Thymus (tissue), 14 donors: ENCODE measurements at places on chromosomes 3 and 15. TPM values are rescaled to one million over a fixed set of nuclear protein-coding genes. Genes with fewer than 3 reads are reported as not detected.

GRCh38 chr3:188906236-188906635 is 265.5 kb upstream of the TPRG1 start:
- no peak for DNase-seq

- DNase-seq = no peak
These were observed 25.3 kb downstream of the ZNF106 start for GRCh38 chr15:42465520-42466259.

DNA sequence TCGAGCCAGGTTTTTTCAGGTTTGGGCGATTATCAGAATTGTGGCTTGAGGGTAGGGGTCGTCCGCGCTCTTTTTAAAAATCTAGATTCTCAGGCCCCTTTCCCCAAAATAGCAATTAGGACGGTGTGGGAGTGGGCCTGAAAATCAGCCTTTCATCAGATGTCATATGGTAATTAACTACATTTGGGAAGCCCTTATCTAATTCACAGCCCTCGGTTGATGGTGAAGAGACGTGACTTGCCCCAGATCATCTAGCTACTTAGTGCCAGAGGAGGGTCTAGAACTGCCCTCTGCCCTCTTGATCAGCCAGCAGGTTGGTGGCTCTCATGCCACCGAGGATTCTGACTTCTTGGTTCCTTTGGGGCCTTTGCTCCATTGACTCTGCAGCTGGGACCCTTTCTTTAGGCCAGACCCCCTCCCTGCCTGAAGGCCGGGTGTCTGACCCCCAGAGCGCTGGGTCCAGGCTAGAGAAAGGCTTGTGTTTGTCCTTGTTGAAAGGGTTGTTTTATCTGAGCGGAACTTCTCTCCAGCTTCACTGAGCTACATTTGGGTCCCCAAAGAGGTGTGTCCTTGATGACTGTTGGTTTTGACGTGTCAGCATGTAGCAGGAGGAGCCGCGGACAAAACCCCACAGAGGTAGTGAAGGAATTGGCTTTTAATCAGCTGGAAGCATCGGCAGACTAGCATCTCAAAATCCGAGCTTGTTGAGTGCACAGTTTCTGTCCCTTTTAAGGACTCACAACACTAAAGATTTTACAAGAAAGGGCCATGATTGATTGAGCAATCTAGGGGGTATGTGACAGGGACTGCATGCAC is 857 bp downstream of the AEN start:
- DNase-seq = no peak

DNA sequence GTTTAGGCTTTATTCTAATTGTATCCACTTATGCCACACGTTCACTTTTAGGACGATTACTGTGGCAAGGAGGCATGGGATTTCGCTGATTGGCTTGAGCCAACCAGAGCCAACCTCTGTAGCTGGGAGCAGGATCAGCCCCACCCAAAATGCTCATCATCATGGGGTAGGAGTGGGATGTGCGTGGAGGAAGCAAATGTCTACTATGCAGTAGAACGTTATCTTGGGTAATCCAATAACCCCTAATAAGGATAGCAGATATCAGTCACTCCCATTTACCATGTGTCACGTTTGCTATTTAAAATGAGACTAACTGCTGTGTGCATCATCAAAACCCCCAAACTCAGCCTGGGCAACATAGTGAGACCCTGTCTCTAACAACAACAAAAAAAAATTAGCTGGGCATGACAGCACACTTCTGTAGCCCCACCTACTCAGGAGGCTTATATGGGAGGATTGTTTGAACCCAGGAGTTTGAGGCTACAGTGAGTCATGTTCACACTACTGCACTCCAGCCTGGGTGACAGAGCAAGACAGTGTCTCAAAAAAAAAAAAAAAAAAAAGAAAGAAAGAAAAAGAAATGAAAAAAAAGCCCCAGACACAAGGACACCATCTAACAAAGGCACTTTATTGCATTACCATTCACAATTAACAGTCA is 17.8 kb upstream of the ITGB5 start:
- no peak for DNase-seq

DNA sequence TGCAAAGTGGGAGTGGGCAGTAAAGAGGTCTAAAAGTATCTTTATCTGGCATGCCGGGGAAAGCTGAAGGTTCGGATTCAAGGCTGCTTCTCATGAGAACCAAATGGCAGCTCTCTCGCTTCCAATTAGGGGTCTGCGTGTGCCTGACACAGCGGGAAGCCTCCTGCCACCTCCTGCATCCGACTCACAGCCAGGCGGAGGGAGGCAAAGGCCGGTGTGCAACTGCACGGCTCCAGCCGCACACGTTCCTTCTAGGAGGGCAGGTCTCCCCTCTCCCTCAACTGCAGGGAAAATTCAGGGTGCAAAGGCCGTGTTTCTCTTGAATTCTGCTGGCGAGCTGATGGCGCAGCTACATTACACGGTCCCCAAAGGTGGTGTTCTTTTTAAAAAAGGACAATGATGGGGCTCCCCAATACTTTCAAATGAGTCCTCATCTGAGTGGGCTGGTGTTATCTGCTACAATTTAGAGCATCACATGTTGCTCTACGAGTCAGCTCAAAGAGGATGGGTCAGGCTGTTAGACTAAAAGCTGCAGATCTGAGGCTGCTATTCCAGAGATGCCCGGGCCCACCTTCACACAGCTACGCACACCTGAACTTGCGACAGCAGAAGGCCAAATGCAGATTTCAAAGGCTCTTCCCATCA is 226.6 kb downstream of the ADAMTS17 start:
- DNase-seq = no peak

LRTM1 gene
- polyA plus RNA-seq = 0.62 TPM

CACNA1D gene
- polyA plus RNA-seq = 0.57 TPM

DNA sequence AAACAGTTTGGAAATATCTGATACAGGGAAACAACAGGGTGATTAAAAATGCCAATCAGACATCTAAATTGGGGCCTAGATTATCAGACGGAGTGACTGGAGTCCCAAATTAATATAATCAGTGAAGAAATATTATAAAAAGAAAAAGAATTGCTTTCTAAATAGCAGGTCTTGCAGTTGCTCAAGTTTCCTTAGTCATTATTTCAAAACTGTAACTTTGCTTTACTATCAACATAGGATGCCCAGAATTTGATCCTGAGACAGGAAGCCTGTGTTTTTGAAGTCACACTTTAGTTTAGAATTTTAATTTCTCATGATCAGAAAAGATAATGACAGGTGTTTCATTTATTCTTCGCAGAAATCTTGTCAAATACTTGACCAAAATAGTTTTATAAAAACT is 105.9 kb downstream of the IL1RAP start:
- DNase-seq = no peak

GPR176 gene
- polyA plus RNA-seq = 3.5 TPM

DNA sequence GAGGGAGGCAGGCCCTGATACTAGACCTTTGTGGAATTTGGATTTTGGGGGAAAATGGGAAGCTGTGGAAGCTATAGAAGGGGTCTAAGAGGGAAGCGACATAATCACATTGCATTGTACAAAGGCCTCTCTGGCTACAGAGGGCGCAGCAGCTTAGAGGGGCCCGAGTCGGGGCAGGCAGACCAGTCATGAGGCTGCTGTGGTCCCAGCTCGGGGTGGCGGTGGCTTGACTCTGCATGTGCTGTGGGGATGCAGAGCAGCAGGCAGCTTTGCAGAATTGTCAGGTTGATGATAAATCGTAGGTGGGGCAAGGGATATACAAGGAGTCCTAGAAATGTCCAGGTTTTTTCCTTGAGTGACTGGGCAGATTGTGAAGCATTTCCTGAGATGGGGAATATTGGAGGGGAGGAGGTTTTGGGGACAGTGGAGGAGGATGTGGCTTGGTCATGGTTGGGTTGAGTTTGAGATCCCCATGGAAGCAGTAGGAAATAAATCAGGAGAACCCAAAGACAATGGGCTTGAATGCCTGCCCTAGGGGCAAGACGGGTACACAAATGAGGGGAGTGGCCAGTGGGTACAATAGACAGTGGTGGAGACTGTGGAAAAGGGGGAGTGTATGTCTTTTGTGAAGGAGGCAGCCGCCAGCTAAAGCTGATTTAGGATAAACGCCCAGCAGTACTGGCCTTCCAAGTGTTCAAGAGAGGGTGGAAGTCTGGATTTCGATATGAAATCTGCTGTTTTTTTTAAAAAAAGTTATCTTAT is 94.1 kb downstream of the HMG20A start:
- DNase-seq = no peak
